ENCODE measurements at places on chromosomes 13 and 19. TPM values are rescaled to one million over a fixed set of nuclear protein-coding genes. Genes with fewer than 3 reads are reported as not detected.

The DPF1 gene
- 0.49 TPM for total RNA-seq

The CCL25 gene
- not detected for total RNA-seq

The MYO16 gene
- total RNA-seq = 1.7 TPM

The MEF2B gene
- 0.49 TPM for total RNA-seq

- DNase-seq = no peak
Observed at GRCh38 chr19:7460562-7460966, 28.3 kb downstream of the PEX11G start.

GRCh38 chr19:6767081-6767356 is 216 bp downstream of the SH2D3A start:
- DNase-seq = no peak

GRCh38 chr13:99796175-99796819 is 175.3 kb downstream of the ZIC5 start:
- no peak for DNase-seq

GRCh38 chr19:4401769-4402170 is 670 bp upstream of the CHAF1A start:
- no peak for DNase-seq

DNA sequence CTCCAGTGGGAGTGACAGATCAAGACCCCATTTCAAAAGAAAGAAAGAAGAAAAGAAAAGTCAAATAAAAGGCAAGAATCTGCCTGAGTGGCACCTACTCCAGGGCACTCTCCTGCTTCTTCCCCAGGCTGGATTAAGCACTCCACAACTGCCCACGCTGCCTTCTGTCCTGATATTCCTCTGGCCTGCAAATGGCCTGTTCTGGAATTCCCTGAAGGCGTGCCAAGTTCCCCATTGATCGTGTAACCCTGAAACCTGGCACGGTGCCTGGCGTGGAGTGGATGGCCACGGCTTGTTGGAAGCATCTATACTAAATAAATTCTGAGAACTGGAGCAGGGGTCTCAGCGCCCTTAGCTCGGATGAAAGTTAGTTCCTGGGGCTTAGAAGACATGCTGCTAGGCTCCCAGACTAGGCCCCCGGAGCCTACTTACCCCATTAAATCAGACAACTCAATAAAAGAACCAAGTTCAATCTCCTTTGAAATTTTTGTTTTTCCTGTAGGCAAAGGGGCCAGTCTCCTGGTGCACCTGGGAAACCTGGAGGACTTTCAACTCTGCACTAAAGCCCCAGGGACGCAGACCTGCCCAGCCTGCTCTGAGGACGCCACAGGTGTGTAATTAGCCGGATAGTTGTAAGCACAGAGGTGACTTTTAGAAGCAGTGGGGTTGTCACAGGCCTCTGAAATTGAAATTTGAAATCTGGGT is 21.9 kb downstream of the ANKRD27 start:
- peak; percentile 81 for DNase-seq

GRCh38 chr13:72852207-72852606 is 70.3 kb downstream of the PIBF1 start:
- DNase-seq = no peak

DNA sequence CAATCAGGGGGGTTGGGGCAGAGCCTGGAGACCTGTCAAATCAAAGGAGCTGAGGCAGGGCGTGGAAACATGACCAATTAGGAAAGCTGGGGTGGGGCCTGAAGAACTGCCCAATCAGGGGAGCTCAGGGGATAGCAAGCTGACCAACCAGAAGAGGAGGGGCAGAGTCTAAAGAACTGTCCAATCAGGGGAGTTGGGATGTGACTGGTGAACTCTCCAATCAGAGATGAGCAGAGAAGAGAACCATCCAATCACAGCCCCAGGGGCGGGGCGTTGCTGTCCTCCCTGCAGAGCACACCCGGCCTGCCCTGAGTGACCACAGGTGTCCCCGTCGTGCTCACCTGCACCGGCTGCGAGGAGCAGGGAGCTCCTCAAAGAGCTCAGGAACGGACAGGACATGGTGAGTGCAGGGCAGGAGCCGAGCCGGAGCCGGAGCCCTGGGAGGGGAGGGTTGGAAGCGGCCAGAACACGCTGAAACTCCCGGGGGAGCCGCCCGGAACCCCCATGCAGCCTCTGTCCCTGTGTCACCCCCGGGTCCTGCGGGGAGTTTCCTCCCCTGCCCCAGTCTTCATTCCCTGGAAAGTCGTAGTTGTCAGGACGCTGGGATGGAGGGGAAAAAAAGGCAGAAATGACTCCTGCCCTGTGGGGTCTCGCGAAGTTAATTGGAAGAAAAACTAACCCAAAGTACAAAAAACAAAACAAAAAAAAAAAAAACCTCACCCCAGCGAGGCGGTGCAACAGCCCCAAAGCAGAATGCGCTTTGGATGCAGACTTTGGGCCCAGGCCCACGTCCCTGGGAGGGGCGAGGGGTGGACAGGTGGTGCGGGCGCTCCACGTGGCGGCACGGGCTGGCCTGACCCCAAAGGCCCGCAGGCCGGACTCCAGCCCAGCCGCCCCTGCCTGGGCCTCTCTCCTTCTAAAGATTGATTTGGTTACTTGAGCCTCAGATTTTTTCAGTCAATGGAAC is at the start of gene ZNF556:
Gene ZNF556, plus strand, starts transcription at position 311 of the 967 bp plus-strand sequence. Its CDS starts 87 bp downstream, at position 398.
- DNase-seq = no peak

GRCh38 chr13:21511849-21512248 is 52.7 kb upstream of the ZDHHC20 start:
- no peak for DNase-seq

DNA sequence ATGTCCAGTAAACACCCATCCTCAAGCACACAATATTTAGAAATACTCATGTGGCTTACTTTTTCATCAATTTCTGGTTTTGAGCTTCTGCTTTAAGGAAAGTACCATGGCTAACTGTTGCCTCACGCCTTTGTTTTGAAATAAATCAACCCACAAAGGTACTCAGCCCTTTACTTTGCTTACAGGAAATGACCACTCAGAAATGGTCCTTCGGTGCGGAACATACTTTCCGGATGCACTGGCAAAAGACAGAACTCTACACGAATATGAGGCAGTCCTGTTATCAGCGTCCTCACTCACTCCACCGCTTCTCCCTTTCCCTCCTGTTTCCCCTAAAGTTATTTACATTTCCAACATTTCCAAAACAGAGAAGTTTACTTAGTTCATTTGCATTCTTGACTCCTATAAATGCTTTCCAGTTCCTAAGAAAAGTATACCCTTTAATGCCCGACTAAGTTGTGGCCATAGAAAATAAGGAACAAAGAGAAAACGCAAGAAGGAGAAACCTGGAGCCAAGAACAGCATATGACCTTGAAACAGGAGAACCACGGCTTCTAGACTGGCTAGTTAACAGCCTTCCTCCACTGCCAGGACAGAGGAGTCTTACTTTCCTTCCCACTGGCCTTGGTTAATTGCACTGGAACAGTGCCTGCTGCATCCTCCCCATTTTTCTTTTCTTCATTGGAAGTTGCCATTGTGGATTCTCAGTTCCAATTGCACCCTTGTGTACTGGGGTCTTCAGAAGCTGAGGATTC is 10.6 kb downstream of the FPR2 start:
- no peak for DNase-seq

DNA sequence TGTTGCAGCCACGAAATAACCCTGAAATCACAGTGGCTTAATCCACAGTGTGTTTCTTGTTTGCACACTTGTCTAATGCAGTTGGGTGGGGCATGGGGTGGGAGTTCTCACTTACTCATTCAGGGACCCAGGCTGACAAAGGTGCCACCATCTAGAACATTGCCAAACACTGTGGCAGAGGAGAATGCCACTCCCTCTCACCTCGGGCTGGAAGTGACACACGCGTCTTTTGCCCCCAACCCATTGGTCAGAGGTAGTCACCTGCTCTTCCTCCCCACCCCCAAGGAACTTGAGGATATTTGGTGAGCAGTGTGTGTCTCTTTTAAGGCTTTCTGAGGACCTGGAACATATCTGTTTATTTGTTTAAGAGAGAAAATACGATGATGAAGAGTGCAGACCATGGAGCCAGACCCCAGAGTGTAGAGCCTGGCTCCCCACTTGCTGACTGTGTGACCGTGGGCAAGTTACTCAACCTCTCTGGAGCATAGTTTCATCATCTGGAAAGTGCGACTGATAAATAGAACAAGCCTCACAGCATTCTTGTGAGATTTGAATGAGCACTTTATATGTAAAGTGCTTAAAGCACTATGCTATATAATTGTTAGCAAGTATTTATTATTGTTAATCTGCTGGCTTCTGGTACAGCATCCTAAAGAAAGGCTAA is 17.4 kb downstream of the GPR183 start:
- no peak for DNase-seq

- no peak for DNase-seq
Observed at GRCh38 chr13:114122591-114123211, 9.7 kb downstream of the RASA3 start.

DNA sequence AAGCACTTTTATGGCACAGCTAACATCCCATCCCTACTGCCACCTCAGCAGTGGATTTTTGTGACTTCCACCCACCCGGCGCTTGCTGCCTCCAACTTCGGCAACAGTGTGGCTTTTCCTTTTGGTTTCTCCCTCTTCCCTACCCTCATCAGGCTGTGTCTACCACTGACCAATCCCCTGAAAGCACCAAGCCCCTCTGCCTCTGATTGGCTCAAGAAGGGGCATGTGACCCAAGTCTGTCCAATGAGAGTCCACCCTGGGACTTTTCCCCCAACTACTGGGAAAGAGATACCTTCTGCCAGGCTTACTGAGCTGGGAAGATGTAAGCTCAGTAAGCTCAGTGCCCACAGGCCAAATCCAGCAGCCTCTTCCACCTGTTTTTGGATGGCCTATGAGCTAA is 5.8 kb downstream of the SMIM7 start:
- DNase-seq = no peak

GRCh38 chr19:3250675-3251074 is 26.2 kb downstream of the CELF5 start:
- DNase-seq = no peak

All from left ventricle myocardium inferior (tissue), 1 donor.